ENCODE measurements at places on chromosomes 5 and 9. TPM values are rescaled to one million over a fixed set of nuclear protein-coding genes. Genes with fewer than 3 reads are reported as not detected.

NDUFA8 gene
- total RNA-seq = 78.0 TPM

PPP3R2 gene
- total RNA-seq = not detected

GRCh38 chr5:99019812-99020697 lies 91.2 kb upstream of the CHD1 start:
- DNase-seq = peak; percentile 77

GRCh38 chr9:104177003-104177611 lies 83.0 kb downstream of the SMC2 start:
- DNase-seq = peak; percentile 1

DNA sequence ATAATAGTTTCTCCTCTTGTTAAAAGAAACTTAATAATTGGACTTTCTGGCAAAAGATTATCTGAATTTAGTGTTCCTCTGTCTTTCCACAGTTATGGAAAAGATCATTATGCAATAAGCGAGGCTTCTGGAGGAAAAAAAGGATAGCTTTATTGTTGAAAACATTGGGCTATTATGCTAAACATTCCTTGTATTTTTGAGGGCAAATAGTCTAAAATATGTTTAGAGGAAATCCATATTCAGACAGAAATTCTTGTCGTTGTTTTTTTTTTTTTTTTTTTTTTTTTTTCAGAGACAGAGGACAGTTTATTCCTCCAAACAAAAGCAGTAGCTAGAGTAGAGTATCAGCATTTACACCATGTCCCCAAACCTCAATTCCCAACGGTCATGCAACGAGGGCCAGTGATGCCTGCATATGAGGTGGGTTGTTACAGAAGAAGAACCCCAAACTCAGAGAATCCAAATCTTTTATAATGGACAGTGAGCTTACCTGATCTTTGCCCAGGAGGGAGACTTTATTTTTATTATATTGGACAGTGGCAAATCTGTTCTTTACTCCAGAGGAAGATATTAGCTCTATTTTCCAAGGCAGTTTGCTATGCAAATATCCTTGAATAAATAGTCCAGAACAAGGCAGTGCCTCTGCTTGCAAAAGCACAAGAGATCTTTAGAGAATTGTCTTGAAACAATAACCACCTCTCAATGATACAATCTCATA lies 48.4 kb upstream of the CDK5RAP2 start:
- DNase-seq = no peak

Measured in Caki2 (cell line).